Activated B cell treated with CpG ODN at 0.5 μM for 24 hours (primary cell): ENCODE measurements at places on chromosomes 12 and 14. TPM values are rescaled to one million over a fixed set of nuclear protein-coding genes. Genes with fewer than 3 reads are reported as not detected.

DNA sequence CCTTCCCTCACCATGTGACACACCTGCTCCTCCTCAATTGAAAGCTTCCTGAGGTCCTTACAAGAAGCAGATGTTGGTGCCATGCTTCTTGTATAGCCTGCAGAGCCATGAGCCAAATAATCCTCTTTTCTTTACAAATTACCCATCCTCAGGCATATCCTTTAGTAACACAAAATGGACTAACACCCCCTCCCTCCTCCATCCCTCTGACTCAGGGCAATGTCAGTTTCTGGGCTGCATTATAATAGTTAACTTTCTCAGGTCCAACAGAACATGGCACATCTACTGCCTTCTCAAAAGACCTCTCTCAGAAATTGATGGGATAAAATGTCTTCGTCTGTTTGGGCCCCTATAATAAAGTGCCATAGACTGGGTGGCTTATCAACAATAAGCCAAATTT, 287.0 kb downstream of the DPF3 start:
- no peak overlapping the region for H3K27ac ChIP-seq
- no peak overlapping the region for H3K4me3 ChIP-seq
- no peaks in the 10 kb centered on the region for H3K27me3 ChIP-seq

DNA sequence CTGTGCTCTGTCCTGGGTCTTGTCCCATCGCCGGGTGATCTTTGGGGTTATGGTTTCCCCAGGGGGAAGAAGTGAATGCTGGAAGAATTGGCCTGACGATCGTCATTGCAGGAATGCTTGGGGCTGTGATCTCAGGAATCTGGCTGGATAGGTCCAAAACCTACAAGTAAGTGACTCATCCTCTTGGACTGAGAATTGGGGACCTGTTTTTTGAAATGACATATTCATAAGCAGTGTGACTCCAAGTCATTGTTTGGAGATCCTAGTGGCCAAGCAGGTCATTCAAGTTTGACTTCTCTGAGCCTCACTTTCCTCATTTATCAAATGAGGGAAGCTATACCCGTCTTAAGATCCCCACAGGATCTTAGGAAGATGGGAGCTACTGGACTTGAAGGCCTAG, 25.8 kb downstream of the ERG28 start:
- H3K36me3 ChIP-seq, result no peaks in the 10 kb centered on the region
- no peaks in the 10 kb centered on the region for H3K4me1 ChIP-seq
- peaks cover 2% of the 10 kb centered on the region for H3K27me3 ChIP-seq
- no peak overlapping the region for H3K27ac ChIP-seq
- no peak for DNase-seq
- no peak overlapping the region for H3K4me3 ChIP-seq

GRCh38 chr12:2300886-2301285, 248.1 kb downstream of the CACNA1C start:
- no peak overlapping the region for H3K27ac ChIP-seq
- H3K36me3 ChIP-seq, result no peaks in the 10 kb centered on the region
- peaks cover 4% of the 10 kb centered on the region for H3K27me3 ChIP-seq
- DNase-seq, result no peak
- H3K4me1 ChIP-seq, result peaks cover 5% of the 10 kb centered on the region

DNA sequence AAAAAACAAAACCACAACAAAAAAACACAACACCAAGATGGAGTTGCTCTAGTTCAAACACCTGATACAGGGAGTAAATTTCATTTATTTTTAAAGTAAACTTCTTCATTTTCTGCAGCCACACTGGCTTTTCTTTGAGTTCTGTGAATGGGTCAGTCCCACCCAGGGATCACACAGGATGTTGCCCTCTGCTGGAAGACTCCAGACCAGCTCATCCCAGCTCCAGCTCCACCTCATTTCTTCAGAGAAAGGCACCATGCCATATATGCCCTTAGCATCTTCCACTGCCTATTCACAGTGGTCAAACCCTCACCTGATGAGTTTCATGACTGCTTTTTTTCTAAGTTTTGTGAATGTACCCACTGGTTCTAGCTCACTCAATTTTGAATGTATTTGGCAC, 8.0 kb downstream of the GLIPR1 start:
- peak overlapping the region; percentile 69 for H3K27ac ChIP-seq
- DNase-seq, result no peak
- no peak overlapping the region for H3K4me3 ChIP-seq
- H3K36me3 ChIP-seq, result peaks cover 72% of the 10 kb centered on the region
- no peaks in the 10 kb centered on the region for H3K27me3 ChIP-seq

- no peaks in the 10 kb centered on the region for H3K36me3 ChIP-seq
- no peak for DNase-seq
- no peak overlapping the region for H3K27ac ChIP-seq
- H3K4me3 ChIP-seq, result no peak overlapping the region
- H3K27me3 ChIP-seq, result peaks cover 5% of the 10 kb centered on the region
Observed at GRCh38 chr12:119229205-119229604, 50.5 kb downstream of the HSPB8 start.

GRCh38 chr12:26275313-26276131, 80.1 kb downstream of the SSPN start:
- peak overlapping the region; percentile 78 for H3K27ac ChIP-seq
- DNase-seq, result no peak
- H3K27me3 ChIP-seq, result no peaks in the 10 kb centered on the region
- H3K4me3 ChIP-seq, result no peak overlapping the region
- H3K4me1 ChIP-seq, result peaks cover 53% of the 10 kb centered on the region

GRCh38 chr14:32683679-32684078, 255.0 kb upstream of the NPAS3 start:
- H3K4me3 ChIP-seq, result peak overlapping the region; percentile 44
- H3K4me1 ChIP-seq, result peaks cover 16% of the 10 kb centered on the region
- H3K36me3 ChIP-seq, result no peaks in the 10 kb centered on the region
- H3K27ac ChIP-seq, result no peak overlapping the region
- H3K27me3 ChIP-seq, result no peaks in the 10 kb centered on the region

DNA sequence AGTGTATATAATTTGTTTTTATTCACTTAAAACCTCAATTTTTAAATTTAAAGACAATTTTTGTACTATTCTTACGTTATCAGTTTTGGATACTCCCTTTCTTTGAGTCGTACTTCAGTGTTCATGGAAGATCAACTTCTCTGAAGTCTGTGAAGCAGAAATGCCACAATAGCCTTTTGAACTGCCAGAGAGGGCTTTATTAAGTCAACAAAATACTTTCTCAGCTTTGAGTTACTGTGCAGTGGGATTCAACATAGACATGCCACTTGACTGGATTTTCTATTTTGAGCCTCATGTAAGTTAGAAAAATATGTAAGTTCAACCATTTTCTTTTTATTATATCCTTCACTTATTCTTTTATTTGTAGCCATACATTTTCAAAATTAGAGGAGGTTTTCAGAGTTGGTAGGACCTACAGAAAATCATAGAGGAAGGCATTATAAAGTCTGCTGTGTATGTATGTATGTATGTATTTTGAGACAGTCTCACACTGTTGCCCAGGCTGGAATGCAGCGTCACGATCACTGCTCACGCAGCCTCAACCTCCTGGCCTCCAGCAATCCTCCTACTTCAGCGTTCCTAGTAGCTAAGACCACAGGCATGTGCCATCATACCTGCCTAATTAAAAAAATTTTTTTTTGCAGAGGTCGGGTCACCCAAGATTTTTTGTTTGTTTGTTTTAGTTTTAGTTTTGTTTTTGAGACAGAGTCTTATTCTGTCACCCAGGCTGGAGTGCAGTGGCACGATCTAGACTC, 31.3 kb upstream of the BCAT1 start:
- no peak for DNase-seq
- H3K27me3 ChIP-seq, result no peaks in the 10 kb centered on the region
- no peaks in the 10 kb centered on the region for H3K36me3 ChIP-seq
- H3K4me3 ChIP-seq, result no peak overlapping the region
- no peak overlapping the region for H3K27ac ChIP-seq
- no peaks in the 10 kb centered on the region for H3K4me1 ChIP-seq

DNA sequence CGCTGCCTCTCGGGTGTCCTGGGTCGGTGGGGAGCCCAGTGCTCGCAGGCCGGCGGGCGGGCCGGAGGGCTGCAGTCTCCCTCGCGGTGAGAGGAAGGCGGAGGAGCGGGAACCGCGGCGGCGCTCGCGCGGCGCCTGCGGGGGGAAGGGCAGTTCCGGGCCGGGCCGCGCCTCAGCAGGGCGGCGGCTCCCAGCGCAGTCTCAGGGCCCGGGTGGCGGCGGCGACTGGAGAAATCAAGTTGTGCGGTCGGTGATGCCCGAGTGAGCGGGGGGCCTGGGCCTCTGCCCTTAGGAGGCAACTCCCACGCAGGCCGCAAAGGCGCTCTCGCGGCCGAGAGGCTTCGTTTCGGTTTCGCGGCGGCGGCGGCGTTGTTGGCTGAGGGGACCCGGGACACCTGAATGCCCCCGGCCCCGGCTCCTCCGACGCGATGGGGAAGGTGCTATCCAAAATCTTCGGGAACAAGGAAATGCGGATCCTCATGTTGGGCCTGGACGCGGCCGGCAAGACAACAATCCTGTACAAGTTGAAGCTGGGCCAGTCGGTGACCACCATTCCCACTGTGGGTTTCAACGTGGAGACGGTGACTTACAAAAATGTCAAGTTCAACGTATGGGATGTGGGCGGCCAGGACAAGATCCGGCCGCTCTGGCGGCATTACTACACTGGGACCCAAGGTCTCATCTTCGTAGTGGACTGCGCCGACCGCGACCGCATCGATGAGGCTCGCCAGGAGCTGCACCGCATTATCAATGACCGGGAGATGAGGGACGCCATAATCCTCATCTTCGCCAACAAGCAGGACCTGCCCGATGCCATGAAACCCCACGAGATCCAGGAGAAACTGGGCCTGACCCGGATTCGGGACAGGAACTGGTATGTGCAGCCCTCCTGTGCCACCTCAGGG, 679 bp downstream of the ARF6 start:
- H3K36me3 ChIP-seq, result peaks cover 50% of the 10 kb centered on the region
- H3K27me3 ChIP-seq, result no peaks in the 10 kb centered on the region
- peak overlapping the region; percentile 98 for H3K27ac ChIP-seq
- DNase-seq, result peak; percentile 68

GRCh38 chr14:85273099-85273677, 256.8 kb upstream of the FLRT2 start:
- H3K4me3 ChIP-seq, result no peak overlapping the region
- no peaks in the 10 kb centered on the region for H3K36me3 ChIP-seq
- no peaks in the 10 kb centered on the region for H3K4me1 ChIP-seq
- H3K27me3 ChIP-seq, result no peaks in the 10 kb centered on the region
- DNase-seq, result no peak

DNA sequence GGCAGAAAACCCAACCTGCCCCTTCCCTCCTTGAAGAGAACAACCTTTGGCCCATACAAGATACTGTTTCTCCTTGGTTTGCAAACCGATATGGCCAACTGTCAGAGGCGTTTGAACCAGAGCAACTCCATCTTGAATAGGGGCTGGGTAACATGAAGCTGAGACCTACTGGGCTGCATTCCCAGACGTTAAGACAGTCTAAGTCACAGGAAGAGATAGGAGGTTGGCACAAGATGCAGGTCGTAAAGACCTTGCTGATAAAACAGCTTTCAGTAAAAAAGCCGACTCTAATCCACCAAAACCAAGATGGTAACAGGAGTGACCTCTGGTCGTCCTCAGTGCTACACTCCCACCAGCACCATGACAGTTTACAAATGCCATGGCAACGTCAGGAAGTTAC, 42.7 kb upstream of the TMEM132C start:
- no peaks in the 10 kb centered on the region for H3K27me3 ChIP-seq
- no peaks in the 10 kb centered on the region for H3K36me3 ChIP-seq
- H3K4me1 ChIP-seq, result no peaks in the 10 kb centered on the region
- no peak for DNase-seq

DNA sequence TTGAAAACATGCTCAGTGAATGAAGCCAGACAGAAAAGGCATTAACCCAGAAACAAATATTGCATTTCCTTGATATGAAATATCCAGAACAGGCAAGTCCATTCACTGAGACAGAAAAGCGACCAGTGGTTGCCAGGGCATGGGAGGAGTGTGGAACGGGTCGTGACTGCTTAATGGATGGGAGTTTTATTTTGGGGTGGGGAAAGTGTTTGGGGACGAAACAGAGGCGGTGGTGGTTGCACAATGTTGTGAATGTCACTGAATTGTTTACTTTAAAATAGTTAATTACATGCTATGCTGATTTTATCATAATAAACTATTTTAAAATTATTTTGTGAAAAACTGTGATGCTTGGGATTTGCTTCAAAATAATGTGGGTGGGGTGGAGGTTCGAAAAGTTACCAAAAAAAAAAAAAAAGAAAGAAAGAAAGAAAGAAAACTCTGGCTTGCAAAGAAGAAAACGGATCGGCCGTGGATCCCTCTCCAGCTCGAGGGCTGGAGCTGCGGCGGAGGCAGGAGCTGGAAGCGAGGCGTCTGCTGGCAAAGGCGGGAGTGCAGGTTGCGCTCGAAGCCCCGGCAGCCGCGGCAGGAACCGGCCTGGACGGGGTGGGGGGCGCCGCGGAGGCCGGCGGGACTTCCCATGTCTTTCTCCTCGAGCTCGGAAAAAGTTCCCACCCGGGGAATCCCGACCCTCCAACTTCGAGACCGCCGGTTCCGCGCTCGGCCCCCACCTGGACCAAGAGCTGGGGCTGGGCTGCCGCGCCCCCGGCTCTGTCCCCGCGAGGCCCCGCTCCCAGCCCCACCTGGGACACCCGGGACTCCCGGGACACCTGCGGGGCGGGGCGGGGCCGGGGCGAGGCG, 524 bp upstream of the P2RX2 start:
- no peaks in the 10 kb centered on the region for H3K36me3 ChIP-seq
- H3K27me3 ChIP-seq, result peaks cover 17% of the 10 kb centered on the region
- H3K4me1 ChIP-seq, result peaks cover 11% of the 10 kb centered on the region
- H3K4me3 ChIP-seq, result peak overlapping the region; percentile 59

DNA sequence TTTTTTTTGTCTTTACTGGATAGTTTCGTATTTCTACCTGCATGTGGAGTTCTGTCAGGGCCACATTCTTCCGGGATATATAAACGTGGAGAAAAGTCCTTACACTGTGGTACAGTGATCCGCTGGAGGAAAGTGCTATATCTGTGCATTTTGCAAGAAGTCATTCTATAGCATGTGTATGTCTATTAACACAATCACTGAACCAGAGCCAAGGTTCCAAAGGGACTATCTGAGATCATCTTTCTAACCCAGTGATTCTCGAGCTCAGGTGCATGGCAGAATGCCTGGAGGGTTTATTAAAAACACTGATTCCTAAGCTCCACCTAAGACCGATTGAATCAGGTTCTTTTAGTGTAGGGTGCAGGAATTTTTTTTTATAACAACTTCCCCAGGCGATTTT, 354.0 kb downstream of the NRXN3 start:
- H3K27me3 ChIP-seq, result no peaks in the 10 kb centered on the region
- H3K27ac ChIP-seq, result no peak overlapping the region
- H3K4me1 ChIP-seq, result no peaks in the 10 kb centered on the region
- no peak overlapping the region for H3K4me3 ChIP-seq

- H3K36me3 ChIP-seq, result no peaks in the 10 kb centered on the region
- no peak for DNase-seq
- no peak overlapping the region for H3K4me3 ChIP-seq
- peaks cover 6% of the 10 kb centered on the region for H3K4me1 ChIP-seq
- peaks cover 44% of the 10 kb centered on the region for H3K27me3 ChIP-seq
- H3K27ac ChIP-seq, result no peak overlapping the region
Observed at GRCh38 chr12:130715150-130715997, 725 bp downstream of the RIMBP2 start.

- H3K4me1 ChIP-seq, result no peaks in the 10 kb centered on the region
- H3K27ac ChIP-seq, result no peak overlapping the region
- no peaks in the 10 kb centered on the region for H3K36me3 ChIP-seq
- peaks cover 2% of the 10 kb centered on the region for H3K27me3 ChIP-seq
Observed at GRCh38 chr12:31249356-31249755, 76.6 kb downstream of the SINHCAF start.

KERA gene
- not detected in 2 replicates for total RNA-seq

CLEC2A gene
- not detected in 2 replicates for total RNA-seq

KRT82 gene
- not detected in 2 replicates for total RNA-seq

POTEM gene
- 0.16 TPM in 1 of 2 replicates, not detected in the other for total RNA-seq

EIF2S3B gene
- total RNA-seq, result 0.64 and 0.83 TPM in 2 replicates

ETFBKMT gene
- 0.91 and 2.0 TPM in 2 replicates for total RNA-seq

MIP gene
- not detected in 2 replicates for total RNA-seq
